Lung microvascular endothelial cell (primary cell): ENCODE measurements at places on chromosomes 16 and 17. TPM values are rescaled to one million over a fixed set of nuclear protein-coding genes. Genes with fewer than 3 reads are reported as not detected.

The ANKFN1 gene
- not detected in 2 replicates for total RNA-seq

The MYOCD gene
- total RNA-seq, result 0.40 TPM in 1 of 2 replicates, not detected in the other

The RAB26 gene
- 0.20 and 0.65 TPM in 2 replicates for total RNA-seq

- no peak for DNase-seq
Observed at GRCh38 chr17:57400648-57401047, 144.3 kb downstream of the MSI2 start.

DNA sequence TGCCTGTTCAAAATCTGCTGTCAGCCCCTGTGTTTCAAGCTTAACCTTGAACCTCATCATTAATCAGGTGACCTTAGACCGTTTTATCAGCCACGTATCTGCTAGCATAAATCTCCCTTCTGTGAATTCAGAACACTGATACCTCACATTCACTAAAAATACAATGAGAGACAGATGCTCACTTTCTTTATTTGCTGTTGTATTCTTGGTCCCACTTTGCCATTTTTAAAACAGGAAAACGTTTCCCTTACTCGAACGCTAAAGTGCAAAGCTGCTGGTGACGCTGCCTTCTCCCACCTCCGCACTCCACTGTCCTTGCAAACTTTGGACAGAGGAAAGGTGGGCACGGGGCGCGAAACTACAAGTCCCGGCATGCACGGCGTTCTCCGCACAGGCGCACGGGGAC lies 220 bp upstream of the ARHGAP44 start:
- no peak for DNase-seq

DNA sequence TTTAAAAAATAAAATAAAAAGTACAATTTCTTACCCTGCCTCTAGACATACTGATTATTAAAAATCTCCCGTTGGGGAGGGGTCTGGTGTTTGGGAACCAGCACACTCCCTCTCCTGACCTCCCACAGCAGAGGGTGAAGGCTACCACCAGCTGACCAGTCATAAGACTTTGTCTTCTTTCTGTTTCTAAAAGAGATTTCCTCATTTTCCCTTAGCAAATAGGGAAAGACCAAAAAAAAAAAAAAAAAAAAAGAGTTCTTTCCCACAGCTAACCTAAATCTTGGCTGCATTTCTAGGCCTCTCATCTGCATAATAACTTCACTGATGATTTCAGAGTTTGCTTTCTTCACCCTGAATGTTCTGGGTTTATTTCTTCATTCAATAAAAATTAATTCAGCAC lies 30.3 kb downstream of the CDK5RAP3 start:
- no peak for DNase-seq

DNA sequence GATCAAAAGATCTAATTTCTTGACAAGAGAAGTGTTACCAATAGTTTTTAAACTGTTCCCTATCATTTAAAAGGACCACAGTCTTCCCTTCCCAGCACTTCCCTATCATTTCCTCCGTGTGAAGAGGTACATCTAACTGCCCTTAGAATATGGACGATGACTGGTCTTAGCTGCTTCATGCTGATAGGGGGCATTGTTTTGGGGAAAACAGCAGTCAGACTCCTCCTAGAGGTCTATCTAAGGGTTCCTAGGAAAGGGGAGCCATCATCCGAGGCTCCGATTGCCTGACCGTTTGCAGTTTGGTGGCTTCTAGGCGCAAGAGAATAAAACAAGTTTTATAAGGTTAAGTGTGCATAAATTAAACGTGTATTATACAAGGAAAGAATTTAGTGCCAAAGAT lies 7.1 kb downstream of the FZD2 start:
- no peak for DNase-seq
